ENCODE measurements at places on chromosomes 7 and 10.

GRCh38 chr10:110529596-110530011 is 31.9 kb downstream of the DUSP5 start:
- no peak for DNase-seq

DNA sequence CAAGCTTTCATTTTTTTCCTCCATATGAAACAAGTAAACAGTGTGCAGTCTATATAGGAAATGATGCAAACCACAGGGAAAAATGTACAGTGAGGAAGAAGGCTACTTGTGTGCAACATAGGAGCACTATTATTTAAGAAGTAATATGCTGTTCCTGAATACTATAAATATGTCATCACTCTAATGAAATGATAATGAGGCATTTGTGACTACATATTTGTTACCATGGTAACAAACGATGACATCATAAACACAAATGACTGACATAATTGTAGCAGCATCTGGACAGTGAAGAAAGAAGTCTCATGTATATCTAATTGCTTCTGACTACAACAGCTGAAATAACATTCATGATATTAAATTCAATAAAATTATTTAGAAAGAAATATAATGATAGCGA is 164.8 kb downstream of the C7orf25 start:
- no peak for DNase-seq

GRCh38 chr7:101113836-101114235 is 13.1 kb upstream of the SERPINE1 start:
- no peak for DNase-seq

GRCh38 chr10:71005337-71006305 is 117.3 kb upstream of the PCBD1 start:
- no peak for DNase-seq
